CD8-positive, alpha-beta T cell (primary cell): ENCODE measurements at places on chromosomes 7 and 10.

DNA sequence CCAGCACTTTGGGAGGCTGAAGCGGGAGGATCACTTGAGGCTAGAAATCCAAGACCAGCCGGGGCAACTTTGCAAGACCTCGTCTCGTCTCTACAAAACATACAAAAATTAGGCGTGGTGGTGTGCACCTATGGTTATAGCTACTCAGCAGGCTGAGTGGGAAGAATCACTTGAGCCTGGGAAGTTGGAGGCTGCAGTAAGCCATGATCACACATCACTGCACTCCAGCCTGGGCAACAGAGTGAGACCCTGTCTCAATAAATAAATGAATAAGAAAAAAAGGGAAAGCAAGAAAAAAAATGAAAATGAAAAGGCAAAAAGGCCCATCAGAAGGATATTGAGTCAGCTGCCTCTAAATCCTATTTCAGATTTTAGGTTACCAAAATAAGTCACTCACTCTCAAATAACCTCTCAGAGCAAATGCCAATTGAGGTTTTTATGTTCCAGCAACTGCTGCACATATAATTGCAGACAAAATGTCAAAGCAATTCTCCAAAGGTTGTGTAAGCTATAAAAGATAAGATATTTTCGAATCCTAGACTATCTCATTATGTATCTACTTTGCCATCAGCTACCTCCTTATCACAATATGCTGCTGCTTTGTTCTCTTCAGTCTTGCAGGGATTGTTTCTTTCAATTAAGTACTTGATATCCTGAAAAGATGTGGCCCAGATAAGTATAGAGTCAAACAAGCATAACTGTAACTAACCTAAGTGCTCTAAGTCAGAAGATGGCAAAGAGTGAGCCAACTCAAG lies 4.7 kb downstream of the BAZ1B start:
- DNase-seq: no peak

GRCh38 chr7:1669064-1669951 lies 769 bp upstream of the ELFN1 start:
- DNase-seq: no peak

- DNase-seq: no peak
Observed at GRCh38 chr10:124546957-124547646, 85.5 kb downstream of the LHPP start.

DNA sequence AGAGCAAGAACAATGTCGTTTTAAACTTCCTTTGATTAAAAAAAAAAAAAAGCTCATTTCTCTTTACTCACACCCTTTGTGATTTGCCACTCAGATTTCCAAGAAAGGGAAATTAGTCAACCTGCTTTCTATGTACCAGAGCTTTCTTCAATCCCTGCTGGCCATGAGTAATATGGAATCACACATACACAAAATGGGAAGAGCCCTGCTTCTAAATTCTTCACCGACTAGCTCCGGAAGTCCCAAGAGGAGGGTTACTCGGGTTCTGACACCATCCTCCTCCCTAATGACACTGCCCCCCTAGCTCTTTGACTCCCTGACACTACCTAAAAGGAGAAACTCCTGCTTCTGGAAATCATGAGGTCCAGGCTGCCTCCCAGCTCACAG lies 81.8 kb upstream of the SFMBT2 start:
- peak; percentile 22 for DNase-seq

DNA sequence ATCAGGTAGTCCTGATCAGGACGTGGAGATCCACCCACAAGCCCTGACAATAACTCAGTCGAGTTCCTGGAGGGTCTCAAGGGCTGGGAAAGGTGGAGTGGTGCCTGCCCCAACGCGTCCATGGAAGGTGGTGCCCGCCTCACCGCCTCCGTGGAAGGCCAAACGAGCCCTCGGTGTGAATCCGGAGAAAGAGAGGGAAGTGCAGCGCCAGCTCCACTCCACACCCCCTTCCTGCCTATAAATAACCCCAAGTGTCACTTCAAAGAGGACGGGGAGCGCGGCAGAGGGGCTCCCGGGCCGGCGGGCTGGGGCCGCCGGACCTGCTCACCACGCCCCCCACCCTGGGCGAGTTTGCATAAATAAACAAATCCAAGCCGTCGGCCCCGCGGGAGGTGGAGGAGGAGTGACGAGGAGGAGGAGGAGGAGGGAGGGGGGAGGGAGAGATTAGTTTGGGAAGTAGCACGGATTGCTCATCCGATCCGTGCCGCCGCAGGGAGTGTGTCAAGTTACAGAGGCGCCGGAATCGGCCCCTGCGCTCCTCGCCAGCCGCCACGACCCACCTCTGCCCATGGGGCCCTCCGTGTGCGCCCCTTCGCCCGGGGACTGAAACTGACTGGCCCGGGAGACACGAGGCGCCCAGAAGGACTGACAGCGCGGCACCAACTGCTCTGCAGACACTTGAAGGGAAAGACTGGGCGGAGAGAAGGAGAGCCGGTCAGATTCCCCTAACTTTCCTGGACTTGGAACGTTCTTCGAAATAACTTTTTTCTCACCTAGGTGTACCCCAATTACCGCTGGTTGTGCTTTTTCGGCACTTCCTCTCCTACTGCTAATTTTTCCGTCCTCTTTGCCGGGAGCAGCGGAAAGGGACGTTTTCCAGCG lies at the start of gene COL13A1:
Gene COL13A1, plus strand, starts transcription at position 473 of the 882 bp plus-strand sequence. CDS start 518 bp downstream, outside the sequence.
- no peak for DNase-seq

- no peak for DNase-seq
Observed at GRCh38 chr7:33732462-33732861, 172.9 kb upstream of the BMPER start.

DNA sequence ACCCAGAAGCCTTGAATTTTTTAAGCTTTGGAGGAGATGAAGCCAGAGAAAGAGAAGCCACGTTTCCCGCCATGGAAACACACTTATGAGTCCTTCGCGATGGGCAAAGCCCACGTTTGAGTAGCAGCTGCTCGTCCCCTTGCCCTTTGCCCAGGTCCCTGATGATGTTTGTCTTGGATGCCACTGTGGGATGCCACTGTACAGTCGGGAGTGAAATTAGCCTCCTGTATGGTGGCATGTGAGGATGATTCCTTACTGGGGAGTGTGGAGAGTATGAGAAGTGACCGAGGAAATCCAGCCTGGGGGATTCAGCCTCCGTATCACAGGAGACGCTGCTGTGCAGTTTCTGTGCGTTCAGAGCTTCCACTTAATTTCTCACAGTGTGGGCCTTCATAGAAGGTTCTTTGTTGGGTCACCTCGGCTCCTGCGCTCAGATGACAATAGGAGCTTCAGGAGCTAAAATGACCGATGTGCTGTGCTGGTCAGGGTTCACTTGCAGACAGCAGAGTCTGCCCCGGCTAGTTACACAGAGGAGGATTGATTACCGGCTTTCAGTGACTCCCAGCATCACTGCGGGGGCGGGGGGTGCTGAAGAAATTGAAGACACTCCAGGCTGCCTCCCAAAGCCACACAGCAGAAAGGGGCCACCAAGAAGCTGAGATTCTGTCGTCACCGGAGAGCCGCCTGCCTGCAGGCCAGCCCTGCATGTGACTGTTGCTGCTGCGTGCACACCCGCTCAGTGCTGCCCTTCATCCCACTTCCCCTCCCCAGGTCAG lies 122.1 kb upstream of the SFMBT2 start:
- DNase-seq: no peak

DNA sequence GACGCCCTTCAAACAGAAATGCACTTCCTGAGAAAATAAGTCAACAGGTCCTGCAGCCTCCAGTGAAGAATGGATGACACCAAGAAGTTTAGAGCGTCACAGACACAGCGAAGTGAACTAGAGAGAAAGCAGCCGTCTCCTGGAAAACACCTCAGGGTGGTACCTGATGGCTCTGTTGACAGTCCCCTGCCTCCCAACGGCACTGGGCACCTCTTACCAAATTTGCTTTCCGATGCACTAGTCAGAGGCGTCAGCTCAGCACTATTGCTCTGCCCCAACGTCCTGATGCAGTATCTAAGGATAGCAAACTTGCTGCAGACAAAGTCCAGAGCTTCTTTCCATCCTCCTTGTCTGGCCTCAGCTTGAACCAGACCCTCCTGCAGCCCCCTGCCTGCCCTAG lies 38.3 kb downstream of the SFMBT2 start:
- no peak for DNase-seq

DNA sequence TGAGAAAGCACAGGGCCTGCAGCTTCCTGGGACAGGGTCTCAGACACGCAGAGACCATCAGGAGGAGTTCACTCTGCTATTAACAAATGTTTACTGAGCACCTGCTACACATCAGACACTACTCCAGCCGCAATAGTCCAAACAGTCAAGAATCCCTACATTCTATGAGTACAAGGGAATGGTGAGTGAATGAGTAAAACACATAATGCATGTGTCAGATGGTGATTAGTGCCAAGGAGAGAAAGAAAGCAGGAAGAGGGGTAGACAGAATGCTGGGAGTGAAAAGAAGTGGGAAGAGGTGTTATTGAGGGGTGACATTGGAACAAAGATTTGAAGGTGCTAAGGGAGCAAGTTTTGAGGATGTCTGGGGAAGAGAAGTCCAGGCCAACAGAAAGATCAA lies 634.2 kb upstream of the GALNT17 start:
- DNase-seq: no peak

DNA sequence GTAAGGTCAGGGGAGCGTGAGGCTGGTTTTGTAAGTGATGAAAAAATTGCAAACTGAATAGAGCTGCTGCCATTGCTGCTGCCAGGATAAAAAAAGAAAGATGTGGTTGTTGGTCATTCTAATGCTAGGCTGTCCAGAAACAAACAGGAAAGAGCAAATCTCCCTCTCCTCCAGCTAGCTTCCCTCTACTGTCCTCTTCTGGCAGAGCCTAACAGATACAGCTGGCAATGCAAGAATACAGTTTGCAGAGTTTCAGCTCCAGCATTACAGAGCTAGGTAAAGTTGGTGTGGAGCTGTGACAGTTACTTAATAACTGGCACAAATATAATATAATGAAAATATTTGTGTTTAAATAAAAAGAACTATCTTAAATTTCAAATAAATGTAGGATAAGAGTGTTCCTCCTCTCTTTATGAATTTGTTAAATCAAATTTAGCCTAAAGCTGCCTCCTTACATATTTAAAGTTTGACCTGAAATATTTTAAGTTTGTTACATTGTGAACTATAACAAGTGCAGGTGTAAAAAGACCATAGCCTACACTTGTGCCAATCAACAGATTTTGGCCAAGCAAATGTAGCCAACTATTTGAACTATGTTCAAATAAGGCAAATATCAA lies 407.7 kb downstream of the SH2D4B start:
- DNase-seq: no peak

- no peak for DNase-seq
Observed at GRCh38 chr7:21568762-21569161, 25.9 kb downstream of the DNAH11 start.

- no peak for DNase-seq
Observed at GRCh38 chr7:140330128-140330527, 68.2 kb downstream of the SLC37A3 start.

DNA sequence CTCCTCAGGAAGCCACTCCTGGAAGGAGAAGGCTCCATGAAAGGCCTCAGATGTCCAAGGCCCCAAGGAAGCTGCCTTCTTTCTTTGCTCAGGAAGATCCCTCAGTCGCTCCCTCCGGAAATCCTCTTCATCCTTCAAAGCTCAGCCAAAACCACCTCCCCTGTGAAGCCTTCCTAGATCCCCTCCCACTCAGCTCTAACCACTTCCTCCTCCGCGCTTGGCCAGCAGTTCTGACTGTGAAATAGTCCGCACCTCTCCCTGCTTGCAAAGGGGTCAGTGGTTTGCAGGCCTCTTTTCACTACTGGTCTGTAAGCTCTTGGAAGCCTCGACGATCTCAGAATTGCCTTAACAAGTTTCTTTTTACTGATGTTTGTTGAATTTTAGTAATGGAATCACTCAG lies 23.9 kb downstream of the PYROXD2 start:
- no peak for DNase-seq

GRCh38 chr7:134513169-134513752 lies 14.1 kb upstream of the AKR1B10 start:
- DNase-seq: no peak

GRCh38 chr7:122183106-122183505 lies 39.1 kb upstream of the AASS start:
- no peak for DNase-seq

DNA sequence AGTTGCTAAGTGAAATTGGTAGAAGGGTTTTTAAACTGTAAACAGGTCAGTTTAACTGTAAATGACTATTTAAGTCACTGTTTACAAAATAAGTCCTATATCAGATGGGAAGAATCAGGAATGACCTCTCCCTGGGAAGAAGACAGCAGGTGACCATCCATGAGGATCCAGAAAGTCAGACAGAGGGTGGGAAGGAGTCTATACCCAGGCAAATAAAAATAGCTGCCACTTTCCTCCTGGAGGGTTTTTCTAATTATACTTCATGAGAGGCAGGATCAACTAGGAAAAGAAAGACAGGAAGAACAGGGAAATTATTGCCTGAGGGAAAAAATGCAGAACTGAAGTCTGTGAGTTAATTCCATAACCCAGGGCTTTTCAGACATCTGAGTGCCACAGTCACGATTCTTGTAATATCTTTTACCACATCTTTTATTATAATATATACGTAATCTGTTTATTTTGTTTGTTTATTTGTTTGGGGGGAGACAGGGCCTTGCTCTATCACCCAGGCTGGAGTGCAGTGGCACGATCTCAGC lies 7.0 kb downstream of the DNTT start:
- no peak for DNase-seq

DNA sequence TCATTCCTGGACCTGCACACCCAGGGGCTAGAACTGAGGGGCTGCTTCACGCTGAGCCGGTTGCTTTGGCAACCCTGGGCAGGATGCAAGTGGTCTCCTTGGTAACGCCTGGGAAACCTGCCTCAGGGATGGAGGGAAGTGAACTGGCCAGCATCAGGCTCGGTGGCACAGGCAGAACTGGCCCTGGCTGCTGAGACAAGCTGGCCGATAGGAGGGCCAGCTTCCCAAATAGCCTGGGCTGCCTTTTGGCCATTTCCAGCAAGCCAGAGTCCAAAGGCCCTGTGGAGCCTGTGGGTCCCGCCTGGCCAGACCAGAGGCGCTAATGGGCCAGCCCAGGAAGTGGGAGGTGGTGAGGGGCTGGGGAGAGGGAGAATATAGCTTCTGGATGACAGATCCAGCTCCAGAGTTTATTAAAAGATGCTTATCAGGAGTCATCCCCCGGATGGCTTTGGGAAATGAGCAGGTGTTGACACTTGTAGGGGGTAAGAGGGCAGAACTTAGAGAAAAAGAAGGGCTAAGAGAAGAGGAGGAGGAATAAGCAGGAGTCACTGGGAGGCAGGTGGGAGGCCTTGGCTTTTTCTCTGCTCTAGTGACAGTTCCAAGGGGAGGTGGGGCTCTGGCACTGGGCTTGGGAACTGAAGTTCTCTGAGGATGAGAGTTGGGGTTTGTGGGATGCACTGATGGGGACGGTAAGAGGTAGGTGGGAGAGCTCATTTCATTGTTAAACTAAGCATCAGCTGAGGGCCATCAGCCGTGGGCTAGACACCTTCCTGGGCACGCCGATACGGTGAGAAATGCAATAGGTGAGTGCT lies 9.6 kb downstream of the NEURL1 start:
- no peak for DNase-seq

GRCh38 chr7:23547662-23548061 lies 15.9 kb upstream of the TRA2A start:
- no peak for DNase-seq
